ENCODE measurements at places on chromosomes 12 and 14.

DNA sequence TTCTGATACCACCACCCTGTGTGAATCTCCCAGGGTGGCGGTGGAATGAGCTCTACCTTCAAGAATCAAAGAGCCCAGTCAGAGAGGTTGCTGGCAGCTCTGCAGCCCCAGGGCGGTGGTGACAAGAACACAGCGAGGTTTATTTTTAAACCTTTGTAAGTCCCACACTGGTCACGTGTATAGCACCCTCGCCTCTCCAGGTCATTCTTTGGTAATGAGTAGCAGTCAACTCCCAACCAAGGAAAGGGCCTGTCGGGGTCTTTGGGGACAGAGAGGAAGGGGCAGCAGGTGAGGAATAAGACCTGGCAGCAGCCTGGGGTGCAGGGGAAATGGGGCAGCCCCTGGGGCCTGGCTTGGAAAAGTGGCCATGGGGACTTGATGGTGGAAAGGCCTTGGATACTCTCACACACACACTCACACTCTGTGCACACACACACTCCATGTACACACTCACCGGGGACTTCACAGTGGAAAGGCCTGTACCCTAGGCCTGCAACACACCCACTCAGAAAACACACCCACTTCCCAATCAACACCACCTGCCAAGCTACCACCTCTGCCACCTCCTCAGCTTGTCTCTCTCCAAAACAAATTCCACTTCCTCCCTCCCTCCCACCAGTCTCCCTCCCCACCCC, 178.6 kb downstream of the DPF3 start:
- DNase-seq, result no peak

DNA sequence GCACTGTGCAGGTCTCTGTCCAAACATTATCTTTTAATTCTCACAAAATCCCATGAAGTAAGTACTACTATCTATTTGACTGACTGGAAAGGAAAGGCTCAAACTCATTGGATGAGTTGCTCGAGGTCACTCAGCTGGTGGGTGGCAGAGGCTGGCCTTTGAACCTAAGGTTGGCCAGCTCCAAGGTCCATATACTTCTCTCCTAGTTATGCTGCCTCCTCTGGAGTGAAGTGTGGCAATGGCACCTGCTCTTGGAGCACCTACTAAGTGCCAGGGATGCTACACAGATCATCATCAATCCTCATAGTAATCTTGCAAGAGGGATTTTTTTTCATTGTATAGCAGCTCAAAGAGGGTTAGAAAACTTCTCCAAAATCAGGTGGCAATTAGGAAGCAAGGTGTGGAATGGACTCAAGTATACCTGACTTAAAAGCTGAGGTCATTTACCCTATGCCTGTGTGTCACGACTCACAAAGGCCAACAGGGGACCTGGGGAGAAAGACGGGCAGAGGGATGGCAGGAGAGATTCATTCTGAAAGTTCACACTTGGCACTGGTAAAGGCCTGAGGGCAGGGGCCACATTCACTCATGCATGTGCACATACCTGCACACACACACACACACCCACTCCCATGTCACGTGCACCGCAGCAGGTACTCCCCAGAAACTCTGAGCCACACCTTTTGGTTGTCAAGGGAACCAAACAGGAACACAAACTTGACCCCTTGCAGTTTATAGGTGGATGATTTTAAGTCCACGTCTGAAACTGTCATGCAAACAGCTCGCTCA, 146.4 kb downstream of the FOXN3 start:
- DNase-seq, result no peak

GRCh38 chr14:92471919-92472318, 41.7 kb upstream of the RIN3 start:
- DNase-seq, result no peak

GRCh38 chr12:47736877-47737676, 11.8 kb upstream of the ENDOU start:
- DNase-seq, result no peak

DNA sequence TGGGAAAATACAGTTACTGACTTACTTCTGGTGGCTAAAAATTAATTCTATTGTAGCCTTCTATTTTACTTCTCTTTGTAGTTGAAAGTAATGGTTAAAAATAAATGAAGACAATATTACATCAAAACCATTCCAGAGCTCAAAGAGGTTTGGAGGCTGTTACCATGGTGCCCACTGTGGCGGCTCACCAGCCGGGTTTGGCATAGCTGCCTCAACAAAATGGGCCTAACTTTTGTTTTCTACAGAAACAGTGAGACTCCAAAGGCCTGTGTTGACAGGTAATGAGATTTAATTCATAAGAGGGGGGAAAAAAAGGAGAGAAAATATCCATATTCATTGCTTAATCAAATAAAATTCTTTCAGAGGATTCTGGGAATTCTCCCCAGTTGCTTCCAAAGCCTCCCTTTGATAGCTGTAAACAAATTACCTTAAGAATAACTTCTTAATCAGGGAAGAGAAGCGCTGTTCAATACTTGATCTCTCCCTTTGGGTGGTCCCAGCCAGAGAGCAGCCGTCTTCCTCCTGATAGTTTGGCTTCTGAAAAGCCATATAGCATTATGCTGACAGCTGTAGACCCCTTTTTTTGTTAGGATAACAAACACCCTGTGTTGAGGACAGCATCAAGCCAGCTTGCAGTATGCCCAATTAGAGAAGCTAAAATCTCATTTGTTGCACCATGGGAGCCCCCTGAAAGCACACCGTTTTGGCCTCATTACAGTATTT, 266.8 kb downstream of the NEDD1 start:
- DNase-seq, result no peak

DNA sequence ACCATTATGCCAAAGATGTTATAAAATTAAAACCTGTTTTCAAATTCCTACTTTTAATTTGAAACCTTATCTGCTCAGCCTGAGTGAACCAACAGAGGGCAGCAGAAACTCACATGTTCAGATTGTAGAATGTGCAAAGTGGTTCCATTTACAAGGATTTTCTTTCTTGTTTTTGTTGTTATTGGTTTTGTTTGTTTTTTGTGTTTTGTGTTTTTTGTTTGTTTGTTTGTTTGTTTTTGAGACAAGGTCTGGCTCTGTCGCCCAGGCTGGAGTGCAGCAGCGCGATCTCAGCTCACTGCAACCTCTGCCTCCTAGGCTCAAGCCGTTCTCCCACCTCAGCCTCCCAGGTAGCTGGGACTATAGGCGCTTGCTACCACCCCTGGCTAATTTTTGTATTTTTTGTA, 22.8 kb upstream of the GARIN2 start:
- DNase-seq, result no peak

- DNase-seq, result no peak
These were observed 144.8 kb downstream of the PIWIL1 start for GRCh38 chr12:130482448-130482847.

DNA sequence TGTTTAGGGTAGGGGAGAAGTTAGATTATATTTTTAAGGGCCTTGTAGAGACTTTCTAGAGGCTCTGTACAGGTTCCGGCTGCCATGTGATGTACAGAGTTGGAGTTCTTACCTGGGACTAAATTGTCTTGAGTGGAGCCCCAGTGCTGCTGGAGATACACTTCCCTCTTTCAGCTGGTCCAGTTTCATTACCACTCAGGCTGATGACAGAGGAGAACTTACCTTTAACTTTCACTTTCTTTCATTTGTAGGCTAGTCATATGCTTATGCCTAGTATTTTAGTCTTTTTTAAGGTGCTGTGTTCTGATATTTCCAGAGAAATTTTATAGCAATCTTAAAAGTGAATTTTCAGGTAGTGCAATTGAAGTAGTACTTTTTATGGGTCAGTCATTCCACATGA, 117.3 kb downstream of the ERC1 start:
- DNase-seq, result no peak

GRCh38 chr12:88509347-88509746, 70.9 kb downstream of the KITLG start:
- no peak for DNase-seq

GRCh38 chr14:23409475-23409874, 1.4 kb upstream of the MYH6 start:
- DNase-seq, result no peak

All from activated CD4-positive, CD25-positive, alpha-beta regulatory T cell (primary cell).